ENCODE measurements at places on chromosomes 16 and 17. TPM values are rescaled to one million over a fixed set of nuclear protein-coding genes. Genes with fewer than 3 reads are reported as not detected.
A peak's percentile ranks its signal among the peaks of the same experiment; 100 is the strongest.

The CDR2L gene
- total RNA-seq = 9.7 TPM

The MEOX1 gene
- total RNA-seq = 0.18 TPM

The REXO5 gene
- 4.1 TPM for total RNA-seq

The CRYBA1 gene
- not detected for total RNA-seq

DNA sequence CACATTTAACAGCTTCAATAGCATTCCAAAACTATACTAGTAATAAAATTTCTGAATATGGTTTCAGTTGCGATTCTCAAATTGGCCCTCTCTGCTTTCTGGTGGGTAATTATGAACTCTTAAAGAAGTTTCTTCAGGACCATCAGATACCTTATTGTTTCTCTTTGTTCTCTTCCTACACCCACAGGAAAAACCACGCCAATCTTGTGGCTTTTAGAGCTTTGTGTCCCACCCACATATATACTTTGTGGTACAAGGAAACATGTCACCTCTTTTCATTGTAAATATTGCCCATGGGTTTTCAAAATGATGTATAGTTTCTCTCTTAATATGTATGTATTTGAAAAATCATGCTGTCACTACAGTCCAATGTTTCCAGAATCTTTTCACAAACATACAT, 12.1 kb downstream of the ABCA9 start:
- DNase-seq = no peak

- peak; percentile 93 for DNase-seq
These were observed 5.6 kb downstream of the RARA start for GRCh38 chr17:40314584-40314956.

DNA sequence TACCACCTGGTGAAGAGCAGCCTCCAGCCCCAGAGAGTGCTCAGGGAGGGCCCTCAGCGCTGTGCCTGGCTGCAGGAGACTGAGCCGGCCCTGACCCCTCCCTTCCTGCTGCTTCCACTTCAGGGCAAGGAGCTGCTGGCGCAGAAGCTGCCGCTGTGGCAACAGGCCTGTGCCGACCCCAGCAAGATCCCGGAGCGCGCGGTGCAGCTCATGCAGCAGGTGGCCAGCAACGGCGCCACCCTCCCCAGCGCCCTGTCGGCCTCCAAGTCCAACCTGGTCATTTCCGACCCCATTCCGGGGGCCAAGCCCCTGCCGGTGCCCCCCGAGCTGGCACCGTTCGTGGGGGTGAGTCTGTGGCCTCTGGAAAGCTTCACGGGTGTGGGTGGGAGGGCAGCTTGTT, 61.9 kb upstream of the PVALEF start:
- DNase-seq = no peak

DNA sequence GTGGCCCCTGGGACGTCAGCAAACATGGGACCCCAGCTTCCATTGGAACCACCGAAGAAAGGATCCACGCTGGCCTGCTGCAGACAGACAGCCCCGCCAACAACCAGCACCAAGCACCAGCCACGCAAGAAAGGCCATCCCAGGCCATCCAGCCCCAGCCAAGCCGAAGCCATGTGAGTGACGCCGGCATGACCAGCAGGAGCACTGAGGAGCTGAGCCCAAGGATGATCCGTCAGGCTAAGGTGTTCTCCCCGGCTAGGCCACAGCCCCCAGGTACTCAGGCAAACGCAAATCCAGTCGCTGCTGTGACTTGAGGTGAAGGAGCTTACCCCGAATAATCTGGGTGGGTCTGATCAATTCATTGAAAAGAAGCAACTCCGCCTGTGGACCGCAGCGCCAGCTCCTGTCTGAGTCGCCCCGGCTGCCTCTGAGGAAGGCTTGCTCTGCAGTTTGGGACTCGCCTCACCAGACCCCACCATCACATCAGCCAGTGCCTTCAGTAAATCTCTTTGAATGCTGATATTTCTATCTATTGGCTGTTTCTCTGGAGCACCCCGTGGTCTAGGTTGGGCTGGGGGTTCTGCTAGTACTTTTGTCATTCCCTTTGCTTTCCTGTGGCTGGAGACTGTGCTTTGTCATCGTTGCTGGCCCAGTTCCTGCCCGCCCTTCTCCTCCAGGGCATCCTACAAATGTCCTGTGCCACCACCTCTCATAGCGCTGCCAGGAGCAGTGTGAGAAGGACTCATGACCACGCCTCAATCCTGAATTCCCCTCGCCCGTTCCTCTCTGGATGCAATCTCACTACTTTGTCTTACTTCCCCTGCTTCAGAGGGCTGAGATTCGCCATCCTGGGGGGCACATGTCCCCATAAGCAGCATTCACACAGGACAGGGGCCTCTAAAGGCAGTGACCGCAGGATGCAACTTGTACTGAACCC, 8.1 kb upstream of the CBX2 start:
- DNase-seq = no peak

DNA sequence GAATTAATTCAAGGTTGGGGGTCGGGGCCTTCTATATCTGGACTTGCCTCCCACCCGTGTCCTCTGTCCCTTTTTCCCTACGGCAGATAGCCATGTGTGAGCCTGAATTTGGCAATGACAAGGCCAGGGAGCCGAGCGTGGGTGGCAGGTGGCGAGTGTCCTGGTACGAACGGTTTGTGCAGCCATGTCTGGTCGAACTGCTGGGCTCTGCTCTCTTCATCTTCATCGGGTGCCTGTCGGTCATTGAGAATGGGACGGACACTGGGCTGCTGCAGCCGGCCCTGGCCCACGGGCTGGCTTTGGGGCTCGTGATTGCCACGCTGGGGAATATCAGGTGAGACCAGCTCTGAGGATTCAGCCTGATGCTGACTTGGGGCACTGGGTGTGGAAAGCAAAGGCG, 365 bp downstream of the AQP8 start:
- DNase-seq = no peak

DNA sequence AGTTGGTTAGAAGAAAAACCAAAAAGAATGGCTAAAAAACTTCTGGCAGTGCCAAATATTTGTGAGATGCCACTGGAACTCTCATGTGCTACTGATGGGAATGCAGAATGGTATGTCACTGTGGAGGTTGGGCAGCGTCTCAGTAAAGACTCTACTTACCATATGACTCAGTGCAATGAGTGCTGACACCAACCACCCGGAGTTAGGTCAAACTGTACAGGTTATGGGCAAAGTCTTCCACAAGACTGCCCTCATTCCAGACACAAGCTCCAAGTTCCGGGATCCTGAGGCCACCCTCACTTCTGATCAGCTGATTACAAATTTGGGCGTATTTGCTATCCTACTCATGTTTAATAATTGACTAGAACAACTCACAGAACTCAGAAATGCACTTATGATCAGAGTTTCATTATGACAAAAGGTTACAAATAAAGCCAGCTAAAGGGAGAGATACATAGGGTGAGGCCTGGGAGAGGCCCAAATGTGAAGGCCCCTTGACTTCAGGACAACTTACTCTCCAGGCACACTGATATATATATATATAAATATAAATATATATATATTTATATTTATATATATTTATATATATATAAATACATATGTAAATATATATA, 114.9 kb downstream of the TRIM37 start:
- DNase-seq = no peak

DNA sequence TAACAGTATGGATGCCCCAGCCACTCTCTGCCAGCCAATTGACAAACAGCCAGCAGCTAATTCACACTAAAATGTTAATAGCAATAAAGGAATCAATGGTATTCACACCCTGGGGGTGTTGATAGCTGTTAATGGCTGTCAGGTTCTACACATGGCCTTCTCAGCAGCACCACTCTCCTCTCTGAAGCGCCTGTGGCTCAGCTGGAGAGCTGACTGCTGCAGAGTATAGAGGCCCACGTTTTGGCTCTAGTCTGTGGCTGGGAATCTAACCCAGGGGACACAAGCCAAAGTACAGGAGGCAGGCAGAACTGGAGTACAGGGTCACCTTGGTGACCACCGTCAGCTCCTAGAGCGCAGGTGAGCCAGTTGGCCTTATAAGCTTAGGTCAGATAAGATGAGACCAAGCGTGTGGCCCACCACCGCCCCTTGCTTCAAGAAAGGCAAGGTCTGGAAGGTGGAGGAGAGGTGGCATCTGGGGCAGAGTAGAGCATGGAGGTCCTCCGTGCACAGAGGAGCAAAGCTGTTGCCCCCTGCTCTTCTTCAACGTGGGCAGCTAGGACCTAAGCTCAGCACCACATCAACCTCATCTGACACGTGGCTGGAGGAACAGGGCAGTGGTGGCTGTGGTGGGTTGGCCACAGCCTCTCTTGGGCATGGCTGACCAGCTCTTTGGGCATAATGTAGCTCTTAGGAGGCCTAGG, 25.4 kb downstream of the CCR7 start:
- no peak for DNase-seq

- DNase-seq = no peak
These were observed 311 bp upstream of the KDM8 start for GRCh38 chr16:27202923-27203506.

DNA sequence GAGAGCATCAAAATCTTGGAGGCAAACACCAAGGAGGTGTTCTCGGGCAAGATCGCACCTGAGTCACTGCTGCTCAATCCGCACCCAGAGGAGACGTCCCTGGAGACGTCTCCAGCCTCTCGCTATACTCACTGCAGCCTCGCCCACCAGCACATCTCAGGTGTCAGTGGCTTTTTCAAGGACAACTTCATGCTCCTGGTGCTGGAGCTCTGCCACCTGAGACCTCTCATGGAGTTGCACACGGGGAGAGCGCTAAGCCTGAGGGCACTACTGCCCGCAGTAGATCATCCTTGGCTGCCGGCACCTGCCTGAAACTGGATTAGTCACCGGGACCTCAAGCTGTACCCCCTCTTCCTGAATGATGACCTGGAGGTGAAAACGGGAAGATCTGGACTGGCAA, 2.6 kb upstream of the MBTPS1 start:
- DNase-seq = peak; percentile 19

DNA sequence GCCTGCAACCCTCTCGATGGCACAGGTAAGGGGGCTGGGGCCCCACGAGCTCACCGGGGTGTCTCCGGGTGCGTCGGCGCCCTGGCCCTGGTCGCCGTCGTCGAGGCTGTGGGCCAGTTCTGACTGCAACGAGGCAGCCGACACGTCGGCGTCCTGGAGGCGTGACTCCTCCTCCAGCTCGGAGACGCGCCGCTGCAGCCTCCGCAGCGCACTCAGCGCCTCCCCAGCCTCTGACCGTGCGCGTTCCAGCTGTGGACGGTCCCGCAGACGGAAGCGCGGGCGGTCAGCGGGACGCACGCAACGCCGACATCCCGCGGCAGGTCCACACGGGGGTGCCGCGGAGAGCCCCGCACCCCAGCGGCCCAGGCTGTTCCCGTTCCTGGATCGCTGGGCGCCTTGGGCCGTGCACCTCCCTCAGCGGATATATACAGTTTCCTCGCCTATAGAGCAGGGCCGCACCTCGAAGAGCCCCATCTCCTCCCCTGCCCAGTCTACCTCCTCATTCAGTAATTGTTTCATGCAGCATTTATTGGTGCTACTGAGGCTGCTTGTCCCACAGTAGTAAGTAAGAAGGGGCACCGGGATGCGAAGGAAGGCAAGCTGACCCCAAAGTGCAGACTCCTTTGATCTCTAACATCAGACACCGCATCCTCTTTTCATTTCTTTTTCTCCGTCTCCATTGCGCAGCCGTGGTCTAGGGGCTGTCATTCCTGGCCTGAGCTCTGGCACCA, 5.8 kb downstream of the THOC6 start:
- no peak for DNase-seq

DNA sequence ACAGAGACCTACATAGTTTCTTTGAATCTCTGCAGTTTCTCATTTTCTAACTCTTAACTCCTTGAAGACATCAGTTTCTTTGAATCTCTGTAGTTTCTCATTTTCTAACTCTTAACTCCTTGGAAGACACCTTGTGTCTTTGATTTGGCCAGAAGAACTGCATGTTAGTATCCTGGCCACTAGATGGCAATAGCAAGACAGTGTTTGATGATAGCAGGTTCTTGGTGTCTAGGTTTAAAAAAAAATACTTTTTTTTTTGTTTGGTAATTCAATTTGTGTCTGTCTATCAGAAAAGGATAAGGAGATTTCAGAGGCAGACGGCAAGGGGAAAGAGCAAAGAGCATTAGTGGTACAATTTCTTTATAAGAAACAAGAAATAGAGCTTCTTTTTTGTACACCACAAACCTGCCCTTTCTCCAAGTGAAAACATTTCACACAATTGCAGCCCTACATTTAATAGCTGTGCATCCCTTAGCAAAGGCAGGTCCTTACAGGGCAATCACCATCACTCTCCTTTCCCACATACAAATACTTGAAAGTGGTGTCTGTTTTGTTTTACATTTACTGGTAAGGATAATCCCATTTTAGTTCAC, 1324.9 kb upstream of the CDH8 start:
- no peak for DNase-seq

DNA sequence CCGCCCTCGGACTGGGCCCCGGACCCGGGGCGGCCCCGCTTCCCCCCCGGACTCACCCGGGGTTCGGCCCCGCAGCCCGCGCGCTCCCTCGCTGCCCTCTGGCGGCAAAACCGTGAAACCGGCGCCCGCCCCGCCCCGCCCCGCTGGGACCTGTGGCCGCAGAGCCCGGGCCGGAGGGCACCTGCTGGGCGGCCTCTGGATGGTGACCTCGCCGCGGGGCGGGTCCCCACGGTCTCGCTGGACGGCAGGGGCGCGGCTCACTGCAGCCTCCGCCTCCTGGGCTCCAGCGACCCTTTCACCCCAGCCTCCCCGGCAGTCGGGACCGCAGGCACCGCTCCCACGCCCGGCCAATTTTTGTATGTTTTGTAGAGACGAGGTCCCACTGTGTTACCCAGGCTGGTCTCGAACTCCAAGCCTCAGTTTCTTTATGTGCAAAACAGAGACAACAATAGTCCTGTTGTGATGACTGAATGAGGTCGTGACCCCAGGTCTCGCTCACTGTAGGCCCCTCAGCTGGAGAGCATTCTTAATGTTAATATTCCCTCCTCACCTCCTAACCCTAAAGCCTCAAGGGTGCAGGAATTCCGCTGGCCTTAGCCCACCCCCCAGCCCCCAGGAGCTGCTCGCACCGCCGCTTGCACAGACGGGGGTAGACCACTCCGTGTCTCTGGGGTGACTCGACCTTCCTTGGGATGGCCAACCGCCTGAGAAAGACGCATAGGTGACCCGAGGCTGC, 33.7 kb upstream of the RPH3AL start:
- DNase-seq = no peak

DNA sequence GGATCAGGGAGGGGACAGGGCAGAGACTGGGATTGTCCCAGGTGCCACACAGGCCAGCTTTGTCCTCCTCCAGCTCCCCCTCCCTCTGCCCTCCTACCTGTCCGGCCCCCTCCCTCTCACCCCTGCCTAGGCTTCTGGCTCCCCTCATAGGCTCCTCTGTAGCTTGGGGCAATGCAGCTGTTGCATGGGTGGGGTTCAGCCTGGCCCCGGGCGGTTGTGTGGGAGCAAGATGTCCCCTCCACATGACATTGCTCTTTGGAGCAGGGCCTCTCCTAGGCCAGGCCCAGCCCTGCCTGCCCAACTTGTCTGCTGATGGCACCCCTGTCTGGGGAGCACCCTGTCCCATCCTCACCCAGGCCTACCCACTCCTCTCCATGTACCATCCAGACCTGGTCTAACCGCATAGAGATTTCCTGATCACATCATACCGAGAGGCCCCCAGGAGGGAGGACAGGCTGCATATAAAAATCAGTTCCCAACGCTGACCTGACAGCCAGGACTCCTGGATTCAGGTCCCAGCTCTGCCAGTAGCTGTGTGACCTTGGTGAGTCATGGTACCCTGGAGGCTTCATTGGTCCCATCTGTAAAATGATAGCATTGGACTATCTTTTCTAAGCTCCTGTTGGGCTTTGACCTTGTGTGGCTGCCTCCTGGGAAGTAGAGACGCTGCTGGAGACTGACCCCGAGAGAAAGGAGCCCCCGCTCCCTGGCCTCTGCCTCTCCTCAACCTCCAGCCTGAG, 48.8 kb upstream of the DLX4 start:
- no peak for DNase-seq
